ENCODE measurements at places on chromosomes 7 and 10.
A peak's percentile ranks its signal among the peaks of the same experiment; 100 is the strongest.

DNA sequence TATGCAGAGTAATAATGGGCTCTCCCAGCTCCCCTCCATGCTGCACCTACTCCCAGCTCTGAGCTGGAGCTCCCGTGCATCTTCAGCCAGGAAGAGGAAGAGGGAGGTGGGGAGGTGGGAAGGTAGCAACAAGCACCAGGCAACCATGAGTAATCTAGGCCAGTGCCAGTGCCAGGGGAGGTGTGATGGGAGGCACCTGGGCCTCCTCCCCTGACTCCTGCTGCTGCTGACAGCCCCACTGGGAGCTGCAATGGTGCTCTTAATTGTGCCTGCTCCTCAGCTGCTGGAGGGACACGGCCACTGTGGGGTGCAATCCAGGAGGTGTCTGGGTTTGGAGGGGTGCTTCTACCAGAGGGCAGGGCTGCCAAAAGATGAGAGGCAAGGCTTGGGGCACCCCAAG lies 243.0 kb downstream of the PLXNA4 start:
- no peak for DNase-seq

GRCh38 chr10:106980495-106981451 lies 183.7 kb downstream of the SORCS1 start:
- DNase-seq = no peak

GRCh38 chr7:1911571-1911970 lies 241.5 kb downstream of the ELFN1 start:
- DNase-seq = no peak

DNA sequence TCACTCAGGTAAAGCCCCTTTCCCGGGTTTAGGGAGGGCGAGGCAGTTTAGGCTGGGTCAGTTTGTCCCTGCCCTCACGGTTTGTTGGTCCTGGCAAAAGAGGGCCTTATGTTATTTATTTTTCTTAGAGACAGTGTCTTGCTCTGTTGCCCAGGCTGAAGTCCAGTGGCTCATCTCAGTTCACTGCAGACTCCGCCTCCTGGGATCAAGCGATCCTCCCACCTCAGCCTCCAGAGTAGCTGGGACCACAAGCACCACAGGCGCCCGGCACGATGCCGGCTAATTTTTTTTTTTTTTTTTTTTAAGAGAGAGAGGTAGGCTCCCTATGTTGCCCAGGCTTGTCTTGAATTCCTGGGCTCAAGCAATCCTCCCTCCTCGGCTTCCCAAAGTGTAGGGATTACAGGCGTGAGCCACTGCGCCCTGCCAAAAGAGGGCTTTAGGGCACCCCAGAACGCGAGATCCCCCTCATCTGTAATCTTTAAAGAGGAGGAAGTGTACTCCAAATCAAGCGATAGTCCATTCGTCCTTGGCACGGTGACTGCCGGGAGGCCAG lies 626 bp upstream of the BMS1 start:
- DNase-seq = peak; percentile 28

DNA sequence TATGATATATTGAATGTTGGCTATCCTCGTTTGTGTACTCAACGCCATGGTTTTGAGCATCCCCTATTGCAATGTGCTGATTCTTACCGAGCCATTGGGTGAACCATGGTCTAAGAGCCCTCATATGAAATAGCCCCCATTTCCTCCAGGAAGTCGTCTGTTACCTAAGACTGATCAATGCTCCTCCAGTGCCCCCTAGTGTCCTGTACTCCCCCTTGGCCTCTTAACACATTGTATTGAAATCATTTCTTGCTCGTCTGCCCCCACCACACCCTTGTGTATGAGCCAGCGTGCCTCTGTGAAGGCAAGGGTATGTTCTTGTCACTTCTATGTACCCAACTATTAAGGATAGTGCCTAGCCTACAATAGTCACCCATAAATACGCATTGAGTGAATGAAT lies 11.2 kb upstream of the SLC35B4 start:
- peak; percentile 65 for DNase-seq

DNA sequence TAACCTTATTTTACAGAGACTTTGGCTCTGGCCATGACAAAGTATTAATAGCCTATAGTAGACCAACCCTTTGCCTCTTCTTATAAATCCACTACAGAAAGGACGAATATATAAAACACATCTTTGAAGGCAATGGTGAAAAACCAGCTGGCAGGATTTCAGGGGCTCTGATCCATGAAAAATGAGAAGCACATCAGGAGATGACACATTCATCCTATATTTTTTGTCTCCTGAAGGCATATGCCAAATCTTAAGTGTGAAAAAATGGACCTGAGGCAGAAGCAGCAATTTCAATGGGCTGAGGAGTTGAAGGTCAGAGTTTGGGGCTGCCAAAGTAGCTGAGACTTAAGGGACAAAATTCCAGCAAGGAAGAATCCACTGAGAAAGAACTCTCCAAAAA lies 14.4 kb downstream of the RNF216 start:
- peak; percentile 50 for DNase-seq

DNA sequence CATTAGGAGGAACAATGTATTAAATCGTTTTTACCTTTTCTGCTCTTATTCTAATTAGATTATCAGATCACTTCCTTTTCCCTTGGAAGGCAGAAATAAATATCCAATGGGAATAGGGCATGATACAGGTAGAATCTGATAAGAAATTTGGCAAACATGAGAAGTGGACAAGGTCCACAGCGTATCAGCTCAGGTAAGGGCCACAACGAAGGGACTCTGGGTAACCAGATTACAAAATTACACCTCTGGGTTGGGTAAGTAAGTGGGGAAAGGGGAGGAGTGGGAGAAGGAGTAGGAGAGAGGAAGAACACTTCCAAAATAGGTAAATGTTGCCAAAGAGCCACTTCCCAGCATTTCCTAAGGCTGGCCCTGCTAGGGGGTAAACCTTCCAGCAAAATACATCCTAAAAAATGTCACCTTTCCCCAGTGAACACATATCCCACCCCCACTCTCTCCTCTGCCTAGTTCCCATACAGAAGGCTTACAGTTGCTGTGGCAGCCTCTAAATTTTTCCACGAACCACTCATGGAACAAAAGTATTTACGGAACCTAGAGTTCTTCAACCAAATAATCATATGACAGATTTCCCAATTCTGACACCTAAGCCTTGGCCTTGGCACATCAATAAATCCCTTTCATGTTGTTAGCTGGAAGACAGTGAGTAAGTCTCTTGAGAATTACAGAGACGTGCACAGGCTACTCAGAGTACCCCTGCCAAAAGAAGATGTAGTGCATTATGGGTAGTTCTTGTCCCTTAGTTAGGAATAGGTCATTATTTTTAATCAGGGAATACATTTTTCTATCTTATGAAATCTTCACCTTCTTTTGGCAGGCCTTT lies 51.5 kb upstream of the DLX6 start:
- DNase-seq = no peak

GRCh38 chr10:71501402-71501801 lies 104.7 kb downstream of the CDH23 start:
- DNase-seq = no peak

GRCh38 chr10:83371696-83372490 lies 767.4 kb upstream of the GHITM start:
- DNase-seq = peak; percentile 75
